ENCODE measurements at places on chromosomes 4 and X.

- no peak for DNase-seq
Observed at GRCh38 chr4:26238778-26239679, 81.8 kb upstream of the RBPJ start.

DNA sequence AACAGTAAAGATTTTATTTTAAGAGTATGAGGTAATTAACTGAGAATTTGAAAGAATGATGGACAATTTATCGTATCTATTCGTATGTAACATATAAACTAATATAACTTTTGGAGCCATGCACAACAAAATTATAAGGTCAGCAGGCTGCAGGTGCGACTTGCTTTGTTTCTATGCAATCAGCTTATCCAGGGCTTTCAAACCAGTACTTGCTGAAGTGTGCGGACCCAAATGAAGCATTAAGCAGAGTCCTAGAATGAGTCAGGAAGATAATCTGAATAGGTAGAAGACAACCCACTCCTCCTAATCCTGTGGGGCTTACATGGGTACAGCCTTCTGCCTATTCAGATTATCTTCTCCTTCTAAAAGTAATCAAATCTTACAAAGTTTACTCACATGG lies 2.1 kb downstream of the NSD2 start:
- no peak for DNase-seq

GRCh38 chr4:89703829-89704590 lies 133.0 kb downstream of the SNCA start:
- DNase-seq: no peak

DNA sequence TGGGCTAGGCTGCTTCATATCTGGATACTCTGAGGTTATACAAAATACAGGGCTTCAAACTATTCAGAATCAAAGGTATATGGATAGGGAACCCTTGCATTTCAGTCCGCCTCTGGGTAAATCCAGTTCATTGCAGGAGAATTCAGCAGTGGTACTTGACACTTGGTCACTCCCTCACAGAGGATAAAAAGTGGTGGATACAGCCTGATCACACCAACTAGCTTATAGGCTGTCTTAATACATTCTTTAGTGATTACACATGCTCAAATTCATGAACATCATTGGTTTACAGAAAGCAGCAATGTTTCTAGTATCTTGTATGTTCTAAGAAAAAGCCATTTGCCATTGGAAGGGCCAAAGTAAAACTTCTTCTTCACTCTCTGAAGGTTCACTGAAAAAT lies 104.8 kb upstream of the PDE5A start:
- no peak for DNase-seq

- DNase-seq: no peak
Observed at GRCh38 chr4:185500035-185500434, 28.5 kb upstream of the CCDC110 start.

DNA sequence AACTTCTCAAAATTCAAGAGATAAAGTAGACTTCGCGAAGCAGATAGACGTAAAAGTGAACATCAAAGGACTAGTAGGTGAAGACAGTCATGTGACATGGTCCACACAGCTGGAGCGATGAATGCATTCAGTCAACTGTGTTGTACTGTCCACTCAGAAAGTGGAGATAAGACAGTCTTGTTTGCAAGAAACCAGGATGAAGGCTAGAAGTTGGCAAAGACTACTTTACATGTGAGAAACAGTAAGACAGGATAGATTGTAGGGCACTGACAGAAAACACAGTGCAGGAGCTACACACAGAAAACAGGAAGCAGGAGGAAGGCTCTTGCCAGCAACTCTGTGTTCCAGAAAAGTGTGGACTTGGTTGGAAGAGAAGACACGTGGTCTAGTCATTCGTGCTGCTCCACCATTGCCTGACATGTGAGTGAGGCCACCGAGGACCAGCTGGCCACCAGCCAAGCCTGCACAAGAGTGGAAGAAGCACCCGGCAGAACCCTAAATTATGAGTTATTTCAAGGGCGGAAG lies 78.9 kb downstream of the FAT1 start:
- no peak for DNase-seq

GRCh38 chr4:212438-213188 lies 88.3 kb downstream of the ZNF718 start:
- no peak for DNase-seq

- no peak for DNase-seq
Observed at GRCh38 chr4:153661215-153661822, 22.8 kb upstream of the TLR2 start.

GRCh38 chr4:104868533-104868932 lies 278.1 kb upstream of the TET2 start:
- no peak for DNase-seq

- DNase-seq: no peak
Observed at GRCh38 chr4:52243367-52243766, 192.3 kb downstream of the SPATA18 start.

GRCh38 chr4:165095291-165095690 lies 17.4 kb downstream of the TMEM192 start:
- no peak for DNase-seq

DNA sequence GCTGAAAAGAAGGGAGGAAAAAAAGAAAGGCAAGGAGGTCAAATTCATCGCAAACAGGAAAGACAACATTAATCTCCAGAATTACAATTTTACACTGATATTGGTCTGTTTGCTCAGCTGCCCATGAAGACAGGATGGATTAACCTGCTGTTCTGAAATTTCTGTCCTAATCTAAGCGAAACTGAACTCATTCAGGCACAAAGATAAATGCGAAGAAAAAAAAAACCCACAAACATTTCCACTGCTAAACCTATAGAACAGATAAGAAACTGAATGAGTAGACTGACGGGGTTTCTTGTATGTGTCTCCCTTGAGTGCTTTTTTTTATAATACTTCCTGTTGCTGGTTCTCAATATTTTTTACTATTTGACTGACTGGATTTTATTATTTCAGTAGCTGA lies 251.8 kb upstream of the FTHL17 start:
- no peak for DNase-seq

- DNase-seq: peak; percentile 44
Observed at GRCh38 chr4:55635741-55636655, at the start of gene NMU. NMU (minus strand) TSS chr4:55636298; CDS start chr4:55636192, 106 bp downstream.

GRCh38 chr4:152344001-152344400 lies 191.9 kb downstream of the FBXW7 start:
- DNase-seq: no peak

GRCh38 chrX:51459125-51459524 lies 37.3 kb downstream of the NUDT11 start:
- no peak for DNase-seq

DNA sequence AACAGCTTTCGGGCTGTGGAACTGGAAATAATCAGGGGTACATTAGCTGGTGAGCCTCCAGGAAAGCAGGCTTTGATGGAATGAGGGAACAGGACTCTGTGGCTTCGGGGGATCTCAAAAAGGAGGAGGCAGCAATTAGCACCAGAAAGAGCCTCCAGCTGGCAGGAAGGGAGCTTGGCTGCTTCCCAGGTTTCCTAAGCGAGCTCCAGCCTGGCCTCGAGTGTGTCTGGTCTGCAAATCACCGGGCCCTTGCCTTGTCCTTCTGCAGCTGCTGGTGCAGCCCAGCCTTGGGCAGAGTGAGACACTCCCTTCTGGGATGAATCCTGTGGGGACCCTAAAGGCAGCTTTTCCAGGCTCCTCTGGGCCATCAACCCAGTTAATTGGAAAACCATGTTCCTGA lies 10.7 kb upstream of the PDHA1 start:
- no peak for DNase-seq

GRCh38 chr4:53130896-53131561 lies 234.8 kb downstream of the SCFD2 start:
- no peak for DNase-seq

DNA sequence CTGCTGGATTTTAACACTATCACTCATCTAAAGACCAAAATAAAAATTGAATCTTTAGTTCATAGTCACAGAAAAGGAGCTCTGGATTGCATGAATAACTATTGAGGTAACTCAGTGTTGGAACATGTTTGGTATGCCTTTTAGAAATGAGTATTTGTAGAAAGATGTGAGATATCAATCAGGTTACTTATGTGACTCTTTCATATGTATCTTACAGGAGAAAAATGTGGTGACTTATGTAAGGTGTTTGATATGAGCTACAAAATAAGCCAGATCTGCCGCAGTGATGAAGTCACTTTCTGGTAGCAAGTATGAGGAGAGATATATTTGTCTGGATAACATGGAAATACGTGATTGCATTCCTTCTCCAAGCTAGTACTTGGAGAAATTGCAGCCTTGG lies 1653.3 kb upstream of the PCDH7 start:
- DNase-seq: no peak

DNA sequence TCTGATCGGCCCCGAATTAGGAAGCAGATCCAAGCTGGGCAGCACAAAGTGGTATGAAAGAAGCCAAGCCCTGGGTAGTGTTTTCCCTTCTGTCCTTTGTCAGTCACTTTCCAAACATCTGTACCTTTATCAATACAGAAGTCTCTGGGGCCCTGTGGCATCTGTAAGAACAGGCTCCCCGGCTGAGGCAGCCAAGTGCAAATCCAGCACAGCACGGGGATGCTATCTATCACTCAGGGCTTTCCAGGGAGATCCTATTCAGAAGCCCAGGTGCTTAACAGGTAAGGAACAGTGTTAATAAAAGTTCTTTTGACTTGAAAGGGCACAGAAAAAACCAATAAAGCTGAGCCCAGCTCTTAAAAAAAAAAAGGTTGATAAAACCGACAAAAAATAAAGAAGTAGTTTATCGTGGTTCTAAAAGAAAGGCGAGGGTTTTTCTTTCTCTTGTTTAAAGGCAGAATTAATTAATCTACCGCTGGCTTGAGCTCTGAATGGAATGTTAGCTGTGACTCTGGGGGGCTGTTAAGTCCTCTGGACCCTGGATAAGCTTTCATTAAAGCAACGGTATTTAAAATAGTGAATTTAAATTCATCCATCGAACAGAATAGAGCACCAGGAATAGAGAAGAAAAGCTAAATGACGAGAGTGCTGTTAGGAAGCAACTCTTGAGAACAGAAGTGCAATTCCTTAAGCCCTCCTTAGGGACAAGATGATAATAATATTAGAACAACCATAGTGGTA lies 119.1 kb upstream of the GATB start:
- DNase-seq: no peak

DNA sequence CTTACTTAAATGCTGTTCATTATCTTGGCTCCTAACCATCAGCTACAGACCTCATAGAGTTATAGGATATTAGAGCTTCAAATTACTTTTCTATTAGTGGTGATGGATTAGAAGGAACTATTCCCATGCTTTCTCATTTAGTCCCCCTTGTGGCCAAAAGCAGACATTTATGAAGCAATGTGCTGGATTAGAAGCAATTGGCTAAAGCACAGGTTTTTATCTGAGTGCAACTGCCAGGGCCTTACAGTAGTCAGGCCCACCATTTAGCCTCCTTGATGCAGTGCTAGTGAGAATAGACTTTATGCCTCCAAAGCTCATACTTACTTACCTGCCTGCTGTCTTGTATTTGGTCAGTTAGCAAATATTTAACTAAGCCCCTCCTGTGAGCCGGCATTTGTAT lies 93.0 kb downstream of the TSPAN7 start:
- no peak for DNase-seq

GRCh38 chr4:186722796-186723291 lies 812 bp downstream of the FAT1 start:
- peak; percentile 71 for DNase-seq

- DNase-seq: no peak
Observed at GRCh38 chr4:70802928-70803580, 36.6 kb downstream of the GRSF1 start.

- DNase-seq: no peak
Observed at GRCh38 chr4:175109933-175110332, 191.8 kb downstream of the ADAM29 start.

DNA sequence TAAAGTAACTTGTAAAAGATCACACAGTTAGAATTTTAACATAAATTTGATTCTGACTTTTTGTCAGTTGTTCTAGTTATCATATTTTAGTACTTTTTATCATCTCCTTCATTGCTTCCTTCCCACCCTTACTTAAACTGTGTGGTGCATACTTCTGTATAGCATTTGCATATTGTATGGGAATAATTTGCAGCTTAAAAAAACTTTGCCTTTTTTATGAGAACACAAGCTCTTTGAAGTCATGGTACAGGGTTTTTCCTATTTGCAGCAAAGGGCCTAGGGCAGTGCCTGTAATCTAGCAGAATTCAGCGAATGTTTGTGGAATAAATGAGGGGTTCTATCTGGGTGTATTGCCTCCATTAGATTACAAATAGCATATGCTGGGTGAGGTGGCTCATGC lies 41.6 kb downstream of the SYNPO2 start:
- DNase-seq: no peak

DNA sequence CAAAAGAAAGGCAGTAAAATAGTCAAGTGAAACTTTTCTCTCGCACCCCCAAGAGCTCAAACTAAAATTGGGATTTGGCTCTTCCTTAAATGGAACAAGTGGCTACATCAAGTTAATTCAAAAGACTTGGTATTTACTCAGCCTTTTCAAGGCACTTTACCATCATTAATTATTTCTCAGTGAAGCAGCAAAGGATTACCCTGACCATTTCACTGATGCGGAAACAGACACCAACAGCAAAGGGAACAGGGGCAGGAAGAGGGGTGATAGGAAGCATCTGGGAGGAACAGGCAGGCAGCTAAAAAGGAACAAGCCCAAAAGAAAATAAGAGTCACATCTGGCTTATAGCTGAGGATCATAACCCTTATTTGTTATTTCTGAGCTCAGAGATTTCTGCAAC lies 2.7 kb downstream of the SCML2 start:
- no peak for DNase-seq

GRCh38 chr4:133938061-133938460 lies 263.5 kb downstream of the PABPC4L start:
- no peak for DNase-seq

GRCh38 chr4:132572210-132572609 lies 576.9 kb upstream of the PCDH10 start:
- no peak for DNase-seq

GRCh38 chr4:19151684-19152083 lies 1100.0 kb upstream of the SLIT2 start:
- no peak for DNase-seq

GRCh38 chrX:153882086-153882498 lies 3.9 kb downstream of the L1CAM start:
- no peak for DNase-seq

DNA sequence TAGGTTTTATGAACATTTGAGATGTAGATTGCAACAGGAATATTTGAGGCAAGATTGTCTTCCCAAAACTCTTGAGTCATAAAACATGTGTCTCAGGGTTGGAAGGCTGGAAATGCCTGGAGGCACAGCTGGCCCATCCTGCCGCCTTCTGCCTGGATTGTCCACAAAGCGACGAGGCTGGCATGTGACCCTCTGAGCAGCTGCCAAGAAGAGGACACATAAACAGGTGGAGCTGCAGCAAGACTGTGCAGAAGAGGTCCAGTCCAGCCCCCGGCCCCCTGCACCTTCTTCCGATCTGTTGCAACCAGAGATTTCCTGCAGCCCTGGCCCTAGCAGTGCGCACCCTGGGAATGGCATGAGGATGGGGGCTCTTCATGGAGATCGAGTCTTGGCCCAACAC lies 101.9 kb upstream of the BCOR start:
- DNase-seq: no peak
